ENCODE measurements at places on chromosomes 16 and 17.

GRCh38 chr17:56936697-56937322 is 23.0 kb upstream of the TRIM25 start:
- DNase-seq = no peak

DNA sequence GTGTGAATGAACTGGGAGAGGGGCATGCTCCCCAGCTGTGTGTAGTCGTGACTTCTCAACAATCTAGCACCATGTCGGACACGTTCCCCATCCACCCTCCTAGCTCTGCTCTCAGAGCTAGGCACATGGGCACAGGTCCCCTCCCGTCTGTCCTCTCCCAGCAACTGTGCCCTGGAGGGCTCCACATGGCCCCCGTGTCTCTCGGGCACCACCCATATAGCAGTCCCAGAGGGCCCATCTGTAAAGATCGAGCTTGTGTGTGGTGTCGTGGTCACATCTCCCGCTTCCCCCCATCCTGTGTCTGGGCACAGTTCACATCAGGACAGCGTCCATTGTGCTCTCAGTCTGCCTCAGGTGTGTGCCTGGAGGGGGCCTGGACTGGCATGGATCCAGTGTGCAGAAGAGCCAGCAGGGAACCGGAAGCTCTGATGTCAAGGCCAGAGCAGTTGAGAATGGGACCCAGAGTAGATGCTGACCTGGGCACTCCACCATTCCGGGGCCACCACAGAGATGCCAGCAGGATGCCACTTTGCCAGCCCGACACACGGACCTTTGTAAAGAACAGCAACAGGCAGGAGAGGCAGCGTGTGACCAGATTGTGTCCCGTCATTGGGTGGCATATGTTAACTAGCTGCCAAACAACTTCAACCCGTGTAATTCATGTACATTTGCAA is 55.7 kb downstream of the MARF1 start:
- DNase-seq = no peak

- no peak for DNase-seq
Measured at GRCh38 chr16:17414421-17414820, 56.3 kb downstream of the XYLT1 start.

- no peak for DNase-seq
Measured at GRCh38 chr17:34981538-34982241, 1.4 kb downstream of the LIG3 start.

DNA sequence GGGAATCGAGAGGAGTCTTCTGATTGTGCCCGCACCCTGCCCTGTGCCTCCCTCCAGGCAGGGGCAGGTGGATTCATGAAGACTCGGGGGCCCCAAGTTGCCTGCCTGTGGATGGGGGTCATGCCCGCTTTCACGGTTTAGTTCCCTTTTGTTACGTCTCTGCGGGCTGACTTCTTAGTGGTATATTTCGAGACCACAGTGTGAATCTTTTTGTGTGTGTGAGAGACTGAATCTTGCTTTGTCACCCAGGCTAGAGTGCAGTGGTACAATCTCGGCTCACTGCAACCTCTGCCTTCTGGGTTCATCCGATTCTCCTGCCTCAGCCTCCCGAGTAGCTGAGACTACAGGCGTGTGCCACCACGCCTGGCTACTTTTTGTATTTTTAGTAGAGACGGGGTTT is 18.1 kb upstream of the RNF213 start:
- no peak for DNase-seq

GRCh38 chr17:38738007-38738662 is 8.0 kb downstream of the CISD3 start:
- DNase-seq = no peak

DNA sequence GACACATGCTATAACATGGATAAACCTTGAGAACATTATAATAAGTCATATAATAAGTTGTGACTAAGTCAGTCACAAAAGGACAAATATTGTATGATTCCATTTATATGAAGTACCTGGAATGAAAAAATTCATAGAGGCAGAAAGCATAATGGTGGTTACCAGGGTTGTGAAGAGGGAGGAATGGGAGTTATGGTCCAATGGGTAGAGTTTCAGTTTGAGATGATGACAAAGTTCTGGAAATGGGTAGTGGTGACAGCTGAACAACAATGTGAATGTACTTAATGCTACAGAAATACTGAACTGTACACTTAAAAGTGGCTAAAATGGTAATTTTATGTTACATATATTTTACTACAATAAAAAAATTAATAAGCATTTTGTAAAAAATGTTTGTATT is 49.7 kb downstream of the MYO1D start:
- DNase-seq = no peak

GRCh38 chr17:62017912-62018311 is 47.2 kb downstream of the MED13 start:
- DNase-seq = no peak

DNA sequence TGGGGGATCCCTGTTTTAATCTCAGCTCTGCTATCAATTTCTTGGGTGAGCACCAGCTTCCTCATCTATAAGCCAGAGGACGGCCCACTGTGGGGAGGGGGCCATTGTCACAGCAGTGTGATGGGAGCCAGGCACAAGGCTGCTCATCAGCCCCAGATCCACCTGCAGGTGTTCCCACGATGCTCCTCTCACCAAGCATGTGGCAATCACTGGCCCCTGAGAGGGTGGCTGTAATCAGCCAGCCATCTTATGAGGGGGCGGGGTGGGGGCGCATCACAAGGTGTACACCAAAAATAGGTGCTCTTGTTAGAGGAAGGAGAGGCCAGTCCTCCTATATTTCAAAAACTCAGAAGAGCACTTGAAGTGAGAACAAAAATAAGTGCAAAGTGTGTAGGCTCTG is 31.2 kb downstream of the HNF1B start:
- no peak for DNase-seq

DNA sequence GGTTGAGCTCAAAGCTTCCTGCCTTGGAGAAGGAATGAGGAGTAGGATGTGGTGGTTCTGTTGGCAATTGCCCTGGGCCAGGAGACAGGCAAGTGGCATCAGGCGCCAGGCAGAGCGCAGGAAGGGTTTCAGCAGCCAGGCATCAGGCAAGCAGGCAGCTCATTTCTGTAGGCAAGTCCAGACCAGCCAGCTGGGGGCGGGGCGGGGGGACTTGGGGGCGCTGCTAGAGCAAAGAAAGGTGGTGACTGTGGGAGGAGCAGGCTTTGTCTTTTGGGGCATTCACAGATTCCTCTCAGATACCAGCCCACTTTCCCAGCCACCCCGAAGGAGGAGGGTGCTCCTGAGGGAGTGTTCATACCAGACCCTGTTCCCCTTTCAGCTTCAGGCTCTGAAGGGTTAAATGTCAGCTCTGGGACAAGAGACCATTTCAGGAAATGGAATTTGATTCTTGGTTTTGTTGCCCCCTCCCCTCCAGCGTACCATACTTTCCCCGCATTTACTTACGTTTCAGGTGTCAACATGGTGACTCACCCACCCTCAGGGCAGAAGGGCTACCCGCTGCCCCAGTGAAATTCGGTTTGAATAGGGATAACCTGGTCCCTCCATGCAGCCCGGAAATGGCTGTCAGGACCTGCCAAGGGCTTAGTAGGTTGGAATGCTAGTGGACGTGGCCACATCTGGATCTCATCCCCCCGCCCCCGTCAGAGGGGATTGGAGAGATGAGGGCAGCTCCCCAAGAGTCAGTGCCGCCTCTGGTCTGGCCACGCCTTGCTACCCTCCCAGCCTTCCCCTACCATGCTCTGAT is 13.2 kb downstream of the NGFR start:
- no peak for DNase-seq

- DNase-seq = no peak
Measured at GRCh38 chr16:1613728-1614455, 1.7 kb downstream of the CRAMP1 start.

DNA sequence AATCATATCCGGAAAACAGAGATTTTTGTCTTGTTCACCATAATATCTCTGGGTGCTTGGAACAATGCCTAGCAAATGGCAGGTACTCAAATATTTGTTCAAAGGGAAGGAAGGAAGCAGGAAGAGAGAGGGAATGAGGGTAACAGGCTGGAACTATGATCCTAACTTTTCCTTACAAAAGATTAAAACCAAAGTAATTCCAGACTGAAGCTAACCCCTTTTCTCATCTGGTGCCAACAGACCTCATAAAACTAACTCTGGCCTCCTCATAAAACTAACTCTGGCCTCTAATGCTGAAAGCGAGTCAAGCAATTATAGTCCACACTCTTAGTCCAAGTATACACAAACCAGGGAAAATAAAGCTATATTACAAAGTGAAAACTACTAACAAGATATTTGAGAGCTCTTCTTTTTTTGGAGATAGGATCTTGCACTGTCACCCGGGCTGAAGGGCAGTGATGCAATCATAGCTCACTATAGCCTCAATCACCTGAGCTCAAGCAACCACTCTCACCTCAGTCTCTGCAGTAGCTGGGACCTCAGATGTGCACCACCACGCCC is 84.6 kb downstream of the KANSL1 start:
- DNase-seq = no peak

DNA sequence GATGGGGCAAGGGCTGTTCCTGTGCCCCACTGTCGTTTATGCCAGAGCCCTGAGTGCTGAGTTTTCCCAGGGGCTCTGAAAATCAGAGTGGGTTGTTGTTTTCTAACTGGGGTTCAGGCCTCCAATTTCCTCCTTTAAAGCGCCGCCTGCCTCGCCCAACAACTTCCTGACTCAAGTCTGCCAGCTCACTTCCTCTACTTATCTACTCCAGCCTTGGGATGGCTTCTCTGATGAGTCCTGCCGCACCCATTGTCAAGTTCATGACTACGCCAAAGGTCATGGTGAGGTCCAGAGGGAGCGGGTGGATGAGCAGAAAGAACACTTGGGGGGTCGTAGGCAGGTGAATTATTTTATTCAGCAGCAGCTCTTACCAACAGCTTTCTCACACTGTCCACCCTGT is 104.7 kb downstream of the UTP18 start:
- DNase-seq = no peak

- no peak for DNase-seq
Measured at GRCh38 chr17:82882715-82883418, 43.0 kb upstream of the ZNF750 start.

DNA sequence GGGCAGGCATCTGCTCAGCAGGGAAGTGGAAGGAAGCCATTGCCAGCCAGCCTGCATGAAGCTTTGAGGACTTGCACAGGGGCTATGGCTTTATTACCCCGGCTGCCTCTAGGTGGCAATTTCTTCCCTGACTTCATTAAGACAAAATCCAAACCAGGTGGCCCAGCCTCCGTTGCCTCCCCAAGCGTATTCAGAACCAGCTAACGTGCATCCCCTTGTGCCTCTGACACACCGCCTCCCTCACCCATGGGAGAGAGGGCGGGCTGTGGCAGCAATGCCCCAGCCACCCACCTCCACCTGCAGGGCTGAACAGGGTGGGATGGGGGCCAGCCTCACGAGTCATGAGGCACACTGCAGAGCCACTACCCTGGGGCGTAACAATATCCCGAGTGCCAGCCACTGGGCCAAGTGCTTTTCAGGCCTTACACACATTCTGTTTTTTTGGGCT is 6.8 kb downstream of the KIFC3 start:
- no peak for DNase-seq

DNA sequence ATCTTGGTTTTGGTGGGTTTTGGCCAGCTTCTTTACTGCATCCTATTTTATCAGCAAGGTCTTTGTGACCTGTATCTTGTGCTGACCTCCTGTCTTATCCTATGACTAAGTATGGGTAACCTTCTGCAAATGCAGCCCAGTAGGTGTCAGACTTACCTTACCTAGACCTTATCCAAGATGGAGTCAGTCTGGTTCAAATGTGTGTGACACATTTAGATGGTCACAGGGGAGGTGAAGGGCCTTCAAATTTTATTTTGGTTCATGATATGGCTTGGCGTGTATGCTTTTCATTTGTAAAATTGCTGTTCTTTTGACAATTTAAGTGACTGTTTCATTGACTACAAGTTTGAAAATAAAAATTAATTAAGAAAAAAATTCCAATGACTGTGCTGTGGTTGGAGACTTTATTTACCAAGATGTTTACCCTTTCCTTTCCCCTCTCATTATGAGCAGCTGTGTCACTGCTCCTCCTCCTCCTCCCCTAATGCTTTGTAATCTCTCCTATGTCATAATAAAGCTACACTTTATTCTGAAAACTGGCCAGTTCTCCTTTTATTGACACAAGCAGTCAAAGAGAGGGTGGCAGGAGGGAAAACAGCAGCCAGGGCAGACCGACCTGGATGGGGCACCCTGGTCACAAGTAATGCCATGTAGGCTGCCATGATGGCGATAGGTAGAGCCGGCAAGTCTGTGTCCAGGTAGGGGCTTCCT is 49.4 kb downstream of the TNFRSF13B start:
- DNase-seq = no peak

- DNase-seq = no peak
Measured at GRCh38 chr17:34442387-34443111, 79.5 kb upstream of the CCL1 start.

DNA sequence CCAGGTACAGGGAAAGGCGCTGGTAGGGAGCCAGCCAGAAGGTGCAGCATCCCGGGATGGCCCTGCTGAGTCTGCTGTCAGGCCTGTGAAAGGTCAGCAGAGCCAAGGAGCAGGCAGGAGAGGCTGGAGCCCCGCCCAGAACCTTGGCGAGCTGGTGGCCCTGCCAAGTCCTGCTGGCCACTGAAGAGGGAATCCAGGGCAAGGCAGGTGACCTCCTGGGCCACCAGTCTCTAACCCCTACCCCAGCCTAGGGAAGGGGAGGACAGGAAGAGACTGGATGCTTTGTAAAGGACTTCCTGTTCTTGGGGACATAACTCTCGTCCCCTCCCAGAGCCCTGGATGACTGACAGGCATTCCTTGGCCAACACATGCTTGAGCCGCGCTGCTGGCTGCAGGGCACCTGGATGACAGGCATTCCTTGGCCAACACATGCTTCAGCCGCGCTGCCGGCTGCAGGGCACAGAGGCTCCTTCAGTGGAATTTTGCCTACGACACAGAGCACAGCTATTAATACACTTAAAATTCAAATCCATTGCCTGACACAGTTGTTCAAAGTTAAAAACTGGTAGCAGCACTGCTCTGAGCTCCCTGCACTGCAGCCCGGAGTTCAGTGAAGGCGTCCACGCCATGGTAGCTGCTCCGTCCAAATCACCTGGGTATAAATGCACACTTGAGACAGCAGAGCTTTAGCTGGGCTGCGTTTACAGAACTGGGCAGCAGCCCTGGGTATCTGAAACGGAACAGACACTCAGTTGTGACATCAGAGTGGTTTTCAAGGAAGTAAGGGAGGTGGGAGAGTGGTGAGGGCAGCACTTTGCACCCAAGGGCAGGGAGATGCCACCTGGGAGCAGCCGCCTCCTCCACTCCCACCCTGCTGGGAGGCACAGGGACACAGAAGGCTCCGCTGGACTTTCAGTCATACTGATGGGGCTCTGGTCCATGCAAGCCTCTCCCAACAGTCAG is 2.0 kb upstream of the BRICD5 start:
- DNase-seq = no peak

GRCh38 chr17:4554441-4554996 is 665 bp downstream of the MYBBP1A start:
- DNase-seq = no peak

DNA sequence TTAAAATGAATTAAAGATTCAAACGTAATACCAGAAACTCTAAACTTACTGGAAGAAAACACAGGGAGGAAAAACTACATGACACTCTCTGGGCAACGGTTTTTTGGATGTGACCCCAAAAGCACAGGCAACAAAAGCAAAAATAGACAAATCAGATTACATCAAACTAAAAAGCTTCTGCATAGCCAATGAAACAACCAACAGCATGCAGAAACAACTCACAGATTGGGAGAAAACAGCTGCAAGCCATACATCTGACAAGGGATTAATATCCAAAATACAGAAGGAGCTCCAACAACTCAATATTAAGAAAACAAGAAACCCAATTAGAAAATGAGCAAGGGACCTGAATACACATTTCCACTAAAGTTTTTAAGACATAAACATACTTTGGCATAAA is 69.2 kb upstream of the ALOX12 start:
- no peak for DNase-seq

Measured in AG04449 (cell line).